Activated gamma-delta T cell treated with Interleukin-2 at 50 U/mL for 16 hours (primary cell): ENCODE measurements at places on chromosomes 2 and 18.

GRCh38 chr18:57466307-57466706 is 31.1 kb downstream of the ONECUT2 start:
- DNase-seq = no peak

- no peak for DNase-seq
Measured at GRCh38 chr2:232419245-232420072, 12.8 kb downstream of the ALPG start.

GRCh38 chr2:43950383-43951008 is 45.3 kb downstream of the LRPPRC start:
- no peak for DNase-seq

DNA sequence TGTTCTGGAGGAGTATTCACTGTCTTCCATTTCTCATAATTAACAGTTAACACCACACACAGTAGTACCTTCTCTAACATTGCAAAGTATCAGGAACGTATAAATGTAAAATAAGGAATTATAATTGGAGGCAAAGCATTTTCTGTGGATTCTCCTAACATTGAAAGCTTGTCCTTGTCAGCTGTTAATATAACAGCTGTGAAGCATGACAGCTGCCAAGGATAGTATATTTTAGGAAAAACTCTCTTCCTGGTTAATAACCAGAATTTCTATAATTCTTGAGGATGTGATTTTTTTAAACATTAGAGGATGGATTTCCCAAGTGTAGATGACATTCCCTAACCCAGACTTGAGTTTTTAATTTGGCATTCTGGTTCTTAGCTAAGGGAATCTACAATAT is 110.3 kb downstream of the EPC2 start:
- DNase-seq = no peak

DNA sequence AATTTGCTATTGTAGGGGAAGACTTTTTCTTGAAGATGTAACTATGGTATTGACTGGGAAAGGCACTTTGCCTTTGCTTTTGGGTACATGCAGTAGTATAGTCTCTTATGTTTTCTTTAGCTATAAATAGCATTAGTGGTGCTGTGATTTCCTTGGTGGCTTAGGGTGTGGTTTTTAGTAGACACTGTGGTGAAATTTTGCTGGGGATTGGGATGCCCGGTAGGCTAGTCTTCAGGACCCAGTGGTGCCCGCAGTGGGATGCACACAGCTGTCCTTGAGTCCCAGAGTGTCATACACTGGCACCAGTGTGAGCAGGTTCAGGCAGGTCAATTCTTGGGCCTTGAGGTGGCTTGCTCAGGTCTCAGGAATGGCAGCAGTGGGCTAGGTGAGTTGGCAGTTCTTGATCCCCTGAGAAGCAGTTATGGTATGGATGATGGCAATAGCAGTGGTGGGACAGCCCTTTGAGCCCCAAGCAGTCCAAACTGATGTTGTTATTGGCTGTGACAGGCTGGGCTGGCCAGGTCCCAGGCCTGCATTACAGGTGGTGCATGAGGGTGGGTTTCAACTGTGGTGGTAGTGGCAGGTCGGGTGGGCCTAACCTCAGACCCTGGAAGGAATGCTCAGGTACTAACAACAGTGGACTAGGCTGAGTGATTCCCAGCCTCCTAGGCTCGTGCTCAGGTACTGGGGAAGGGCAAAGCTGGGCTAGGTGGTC is 124.3 kb downstream of the XRCC5 start:
- no peak for DNase-seq

DNA sequence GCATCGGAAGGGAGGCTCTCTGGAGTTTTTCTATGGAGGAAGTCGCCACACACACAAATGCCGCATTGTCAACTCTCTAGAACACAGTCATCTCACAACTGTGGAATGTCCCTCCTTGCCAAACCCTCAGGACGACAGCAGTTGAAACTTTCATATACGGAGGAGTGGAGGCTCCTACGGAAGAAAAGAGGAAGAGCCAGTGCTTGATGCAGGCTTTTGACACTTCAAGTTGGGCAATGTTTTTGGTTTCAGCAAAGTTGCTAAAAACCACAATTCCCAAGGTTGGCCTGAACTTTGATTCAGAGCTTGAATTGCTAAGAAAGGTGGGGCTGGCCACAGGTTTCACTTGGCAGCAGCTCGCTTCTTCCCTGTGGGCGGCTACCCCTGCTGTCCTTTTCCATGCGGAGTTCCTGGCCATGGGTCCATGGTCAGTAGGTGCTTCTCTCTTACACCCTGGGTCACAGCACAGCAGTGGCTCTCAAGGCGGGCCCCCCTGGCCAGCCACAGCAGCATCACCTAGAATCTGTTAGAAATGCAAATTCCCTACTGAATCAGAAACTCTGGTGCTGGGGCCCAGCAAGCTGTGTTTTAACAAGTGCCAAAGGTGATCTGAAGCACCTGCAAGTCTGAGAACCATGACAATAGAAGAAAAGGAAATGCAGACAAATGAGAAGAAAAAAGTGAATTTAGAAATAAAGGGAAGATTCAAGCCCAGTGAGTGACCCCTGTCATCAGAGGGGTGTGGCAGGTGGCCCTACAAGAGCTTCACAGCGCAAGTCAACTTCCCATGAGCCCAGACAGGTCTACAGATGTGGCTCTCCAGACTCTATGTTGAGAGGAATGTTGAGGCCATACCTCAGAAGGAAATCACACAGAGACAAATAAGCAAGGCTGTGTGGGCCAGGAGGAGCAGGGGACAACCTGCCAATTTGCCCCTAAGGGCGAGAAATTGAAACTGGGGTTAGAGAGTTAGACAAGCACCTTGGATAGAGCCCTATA is 856.4 kb downstream of the RNF144A start:
- no peak for DNase-seq
